ENCODE measurements at places on chromosomes 11 and 22.
A peak's percentile ranks its signal among the peaks of the same experiment; 100 is the strongest.

GRCh38 chr11:112658431-112658878, 302.8 kb upstream of the NCAM1 start:
- no peak for DNase-seq

GRCh38 chr22:46812034-46812605, 49.7 kb downstream of the TBC1D22A start:
- no peak for DNase-seq

GRCh38 chr11:118042796-118043195, 34.1 kb upstream of the TMPRSS4 start:
- no peak for DNase-seq

DNA sequence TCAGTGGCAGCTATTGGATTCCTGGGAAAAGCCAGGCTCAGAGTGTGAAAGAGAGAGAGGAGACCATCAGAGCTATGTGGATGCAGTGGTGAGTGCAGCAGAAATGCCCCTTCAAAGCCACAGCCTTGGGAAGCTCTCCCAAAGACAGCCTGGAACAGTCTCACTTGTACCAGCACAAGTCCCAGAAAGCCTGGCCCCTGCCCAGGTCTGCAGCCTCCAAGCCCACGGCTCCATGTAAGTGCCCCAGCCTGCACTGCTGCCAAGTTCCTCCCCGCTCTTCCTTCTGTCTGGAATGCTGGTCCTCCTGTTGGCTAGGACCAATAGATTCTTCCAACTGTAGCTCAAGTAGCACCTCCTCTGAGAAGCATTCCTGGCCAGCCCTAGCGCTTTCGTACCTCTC, 539.7 kb downstream of the MIAT start:
- DNase-seq: no peak

GRCh38 chr11:126355926-126356897, 726 bp downstream of the ST3GAL4 start:
- DNase-seq: peak; percentile 16

DNA sequence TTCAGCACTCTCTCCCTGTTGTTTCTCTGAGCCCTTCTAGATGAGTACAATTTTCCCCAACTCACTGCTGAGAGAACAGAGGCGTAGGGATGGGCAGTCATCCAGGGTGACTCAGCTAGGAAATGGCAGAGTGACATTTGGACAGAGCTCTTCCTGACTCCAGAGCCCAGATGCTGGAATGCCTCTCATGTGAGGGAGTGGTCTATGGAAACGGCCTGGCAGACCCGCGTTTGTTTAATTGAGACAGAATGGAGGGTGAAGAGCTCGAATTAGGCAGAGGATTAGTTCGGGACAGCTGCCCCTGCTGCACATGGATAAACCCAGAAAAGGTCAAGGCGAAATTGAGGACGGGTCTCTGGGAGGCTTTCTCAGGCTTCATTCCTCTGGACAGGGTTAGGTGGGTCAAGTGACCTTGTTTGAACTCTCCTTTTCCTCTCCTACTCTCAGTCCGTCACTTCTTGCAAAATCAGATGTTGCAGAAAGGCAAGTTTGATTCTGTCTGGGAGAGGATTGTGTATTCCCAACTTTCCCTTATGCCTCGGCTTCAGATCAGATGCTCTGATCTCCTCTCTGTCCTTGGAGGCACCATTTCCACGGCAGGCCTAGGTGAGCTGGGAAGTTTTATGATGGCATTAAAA, 7.6 kb upstream of the LMO2 start:
- DNase-seq: no peak

- no peak for DNase-seq
These were observed 768.7 kb downstream of the ETS1 start for GRCh38 chr11:127818625-127819024.

GRCh38 chr22:36337365-36338130, 50.2 kb downstream of the MYH9 start:
- no peak for DNase-seq

GRCh38 chr11:122398167-122398566, 257.4 kb upstream of the UBASH3B start:
- no peak for DNase-seq

GRCh38 chr11:27864611-27865010, 164.4 kb upstream of the BDNF start:
- no peak for DNase-seq

DNA sequence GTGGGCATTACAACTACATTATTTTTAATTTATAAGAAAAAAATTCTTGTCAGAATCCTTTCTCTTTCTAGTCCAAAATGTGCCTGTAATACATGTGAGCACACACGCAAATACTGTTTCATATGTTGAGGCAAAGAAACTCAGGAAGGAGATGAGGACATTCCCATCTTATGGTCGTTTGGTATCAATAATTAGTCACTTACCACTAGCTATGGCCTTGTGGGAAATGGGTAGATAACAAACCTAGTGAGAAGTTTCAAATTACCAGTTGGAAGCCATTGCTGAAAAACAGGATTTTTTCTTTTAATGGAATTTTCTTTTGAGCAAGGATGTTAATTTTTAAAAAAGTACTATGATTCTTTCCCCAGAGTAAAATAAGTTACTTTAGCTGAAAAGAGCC, 25.7 kb downstream of the AMOTL1 start:
- DNase-seq: no peak

DNA sequence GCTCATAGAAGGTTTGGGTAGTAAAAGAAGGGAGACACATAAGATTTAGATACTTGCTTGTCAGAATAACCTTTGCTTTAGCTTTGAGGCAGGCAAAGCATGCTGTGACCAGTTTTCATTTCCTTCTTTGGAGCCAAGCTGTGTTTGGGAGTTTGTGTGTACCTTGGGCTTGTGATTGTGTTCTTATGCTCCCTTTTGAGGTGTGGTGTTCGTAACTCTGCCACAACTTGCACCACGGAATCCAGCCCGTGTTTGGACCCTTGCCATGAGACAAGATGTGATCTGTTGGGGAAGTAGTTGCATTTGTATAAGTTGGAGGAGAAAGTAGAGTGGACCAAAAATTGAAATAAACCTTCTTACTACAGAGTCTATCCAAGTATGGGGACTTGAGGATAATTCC, 34.0 kb downstream of the BMAL1 start:
- DNase-seq: no peak

GRCh38 chr22:24986816-24987215, 34.3 kb downstream of the KIAA1671 start:
- no peak for DNase-seq

- DNase-seq: no peak
These were observed 1488.6 kb downstream of the BRD1 start for GRCh38 chr22:48338793-48339705.

- DNase-seq: no peak
These were observed 3.4 kb downstream of the GPHA2 start for GRCh38 chr11:64932324-64932723.

- DNase-seq: no peak
These were observed 112.1 kb upstream of the SPON1 start for GRCh38 chr11:13850231-13851005.

- no peak for DNase-seq
These were observed 531 bp upstream of the SOX6 start for GRCh38 chr11:16356761-16357393.

GRCh38 chr22:44850946-44851345, 98.6 kb downstream of the ARHGAP8 start:
- no peak for DNase-seq

DNA sequence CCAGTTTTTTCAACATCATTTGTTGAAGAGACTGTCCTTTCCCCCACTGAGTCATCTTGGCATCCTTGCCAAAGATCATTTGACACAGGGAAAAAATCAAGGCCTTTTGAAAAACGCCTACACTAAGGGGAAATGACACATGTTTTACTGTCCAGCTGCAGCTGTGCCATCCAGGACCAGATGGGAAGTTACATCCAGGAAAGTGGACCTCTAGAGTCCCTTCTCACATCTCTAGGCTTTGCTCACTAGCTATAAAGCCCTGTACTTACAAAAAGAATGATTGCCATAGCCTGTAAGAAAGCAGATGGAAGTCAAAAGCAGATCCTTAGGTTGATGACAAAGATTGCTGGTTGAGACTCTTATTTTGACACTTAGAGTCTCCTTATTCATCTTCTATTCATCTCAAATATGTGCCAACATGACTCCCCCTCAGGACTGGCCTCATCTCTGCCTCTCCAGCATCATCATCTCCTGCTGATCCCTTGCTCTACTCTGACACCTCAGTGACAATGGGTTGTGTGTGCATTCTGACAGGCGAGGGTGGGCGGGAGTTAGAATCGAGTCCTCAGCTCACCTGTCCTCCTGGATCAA, 22.8 kb downstream of the OSBP2 start:
- no peak for DNase-seq

- no peak for DNase-seq
These were observed 251.8 kb upstream of the BLID start for GRCh38 chr11:122367809-122368231.

DNA sequence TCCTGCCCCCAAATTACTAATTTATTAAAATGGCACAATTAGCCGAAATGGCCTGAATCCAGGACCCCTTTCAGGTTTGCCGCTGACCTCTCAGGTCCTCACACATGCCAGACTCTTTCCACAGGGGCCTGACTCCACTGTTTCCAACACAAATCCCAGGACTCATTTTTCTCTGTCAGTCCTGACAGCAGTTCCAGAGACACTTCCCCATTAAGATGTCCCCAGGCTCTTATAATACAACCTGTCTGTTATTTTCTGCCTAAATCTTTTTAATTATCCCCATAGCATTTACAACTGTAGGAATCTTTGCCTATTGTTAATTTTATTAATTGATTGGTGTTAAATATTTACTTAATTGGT, 9.4 kb upstream of the IGLL5 start:
- no peak for DNase-seq

DNA sequence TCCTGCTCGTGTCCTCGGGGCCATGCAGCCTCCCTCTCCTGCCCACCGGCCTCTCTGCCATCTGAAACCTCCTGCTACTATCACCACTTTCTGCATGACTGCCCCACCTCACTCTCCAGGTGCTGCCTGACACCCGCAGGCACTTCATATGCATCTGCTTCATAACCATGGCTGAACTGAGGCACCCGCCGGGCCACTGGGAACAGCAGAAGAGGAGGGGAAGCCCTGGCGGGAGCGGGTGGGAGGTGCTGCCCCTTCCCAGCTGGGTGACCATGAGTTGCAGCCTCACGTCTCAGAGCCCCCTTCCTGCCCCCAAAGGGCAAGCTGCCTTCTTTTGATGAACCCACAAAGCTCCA, 21.7 kb upstream of the PICK1 start:
- no peak for DNase-seq

- DNase-seq: no peak
These were observed 2.3 kb upstream of the ST3GAL4 start for GRCh38 chr11:126352934-126353801.

- DNase-seq: no peak
These were observed 33.2 kb downstream of the OTOG start for GRCh38 chr11:17580271-17580670.

GRCh38 chr11:67634366-67635230, 4.9 kb upstream of the NUDT8 start:
- DNase-seq: no peak

DNA sequence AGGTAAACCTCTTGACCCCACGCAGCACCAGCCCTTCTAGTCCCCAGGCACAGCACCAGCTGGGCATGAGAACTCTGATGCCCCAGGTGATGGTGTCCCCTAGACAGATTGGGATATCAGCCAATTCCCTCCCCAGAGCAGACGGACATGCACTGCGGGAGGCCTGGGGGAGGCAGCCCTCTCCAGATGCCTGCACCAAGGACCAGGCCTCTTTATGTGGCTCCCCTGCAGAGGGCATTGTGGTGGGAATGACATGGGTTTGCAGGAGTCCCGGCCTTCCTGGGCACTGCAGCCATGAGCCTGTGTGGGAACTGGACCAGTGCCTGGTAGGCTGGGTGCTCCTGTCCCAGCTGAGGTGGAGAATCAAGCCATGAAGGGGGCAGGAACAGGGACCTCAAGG, 25.9 kb downstream of the PPM1F start:
- no peak for DNase-seq

DNA sequence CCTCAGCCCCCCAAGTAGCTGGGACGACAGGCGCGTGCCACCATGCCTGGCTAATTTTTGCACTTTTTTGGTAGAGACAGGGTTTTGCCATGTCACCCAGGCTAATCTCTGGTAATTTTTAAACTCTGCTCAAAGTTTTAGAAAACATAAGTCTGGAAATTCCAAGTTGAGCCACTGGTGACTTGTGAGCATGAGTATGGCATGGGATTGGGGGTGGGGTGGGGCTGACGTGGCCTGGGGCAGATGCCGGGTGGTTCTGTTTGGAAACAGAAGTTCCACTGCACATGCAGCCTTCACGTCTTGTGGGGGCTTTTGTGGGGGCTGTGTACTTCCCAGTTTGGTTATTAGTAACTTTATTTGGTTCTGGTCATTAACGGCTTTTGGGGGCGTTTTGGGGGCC, 67.3 kb downstream of the PTPRJ start:
- no peak for DNase-seq

Measured in activated CD4-positive, alpha-beta T cell treated with anti-CD3 and anti-CD28 coated beads for 4 hours (primary cell).